ENCODE measurements at places on chromosomes 3 and 15. TPM values are rescaled to one million over a fixed set of nuclear protein-coding genes. Genes with fewer than 3 reads are reported as not detected.

Gene MCCC1
- 32.5 TPM for total RNA-seq

Gene RNF7
- 109 TPM for total RNA-seq

Gene SLC28A2
- 1.2 TPM for total RNA-seq

Gene SEMA3F
- 23.6 TPM for total RNA-seq

Gene ABHD14A
- 19.4 TPM for total RNA-seq

Gene FBXO40
- not detected for total RNA-seq

Gene VWA5B2
- 67.9 TPM for total RNA-seq

Gene BCHE
- 1.1 TPM for total RNA-seq

Gene TPRA1
- total RNA-seq: 24.4 TPM

Gene GAP43
- 11.7 TPM for total RNA-seq

Gene NKTR
- 142 TPM for total RNA-seq

Gene GABPB1
- 41.7 TPM for total RNA-seq

Gene CHDH
- total RNA-seq: 17.9 TPM

Gene SIDT1
- total RNA-seq: not detected

Gene MOBP
- total RNA-seq: not detected

Gene CRTAP
- total RNA-seq: 66.9 TPM

Gene ZNF501
- 6.7 TPM for total RNA-seq

Gene PLOD2
- 49.2 TPM for total RNA-seq

Gene RPP14
- total RNA-seq: 22.9 TPM

Gene CILP
- 0.22 TPM for total RNA-seq

Gene LRRN1
- 208 TPM for total RNA-seq

Gene RASGRF1
- total RNA-seq: 0.16 TPM

Gene CCDC9B
- 0.11 TPM for total RNA-seq

Gene DNAJA4
- 4.6 TPM for total RNA-seq

Gene CEMIP
- 1.3 TPM for total RNA-seq

Gene GPR87
- not detected for total RNA-seq

Gene ZDHHC19
- total RNA-seq: not detected

Gene ST6GAL1
- 80.7 TPM for total RNA-seq

Gene THRB
- total RNA-seq: 28.4 TPM

Gene CIDEC
- total RNA-seq: not detected

Gene TOPAZ1
- not detected for total RNA-seq

Gene CPNE9
- total RNA-seq: 0.69 TPM

Gene OR5K2
- not detected for total RNA-seq

Gene CCR9
- total RNA-seq: not detected

Gene NR2E3
- total RNA-seq: not detected

Gene ALPK3
- 122 TPM for total RNA-seq

Gene GLDN
- 0.18 TPM for total RNA-seq

Gene ROBO2
- 83.8 TPM for total RNA-seq

Gene STRIT1
- total RNA-seq: not detected

Gene HIGD2B
- not detected for total RNA-seq

Gene PP2D1
- total RNA-seq: not detected

Gene LCTL
- 1.5 TPM for total RNA-seq
